HFFc6 (cell line): ENCODE measurements at places on chromosomes 5 and 9. TPM values are rescaled to one million over a fixed set of nuclear protein-coding genes. Genes with fewer than 3 reads are reported as not detected.

- no peak overlapping the region for H3K27ac ChIP-seq
- peaks cover 36% of the 10 kb centered on the region for H3K27me3 ChIP-seq
- H3K4me3 ChIP-seq = no peak overlapping the region
- DNase-seq = no peak
- H3K36me3 ChIP-seq = no peaks in the 10 kb centered on the region
These were observed 27.8 kb downstream of the LAMC3 start for GRCh38 chr9:131036529-131037334.

DNA sequence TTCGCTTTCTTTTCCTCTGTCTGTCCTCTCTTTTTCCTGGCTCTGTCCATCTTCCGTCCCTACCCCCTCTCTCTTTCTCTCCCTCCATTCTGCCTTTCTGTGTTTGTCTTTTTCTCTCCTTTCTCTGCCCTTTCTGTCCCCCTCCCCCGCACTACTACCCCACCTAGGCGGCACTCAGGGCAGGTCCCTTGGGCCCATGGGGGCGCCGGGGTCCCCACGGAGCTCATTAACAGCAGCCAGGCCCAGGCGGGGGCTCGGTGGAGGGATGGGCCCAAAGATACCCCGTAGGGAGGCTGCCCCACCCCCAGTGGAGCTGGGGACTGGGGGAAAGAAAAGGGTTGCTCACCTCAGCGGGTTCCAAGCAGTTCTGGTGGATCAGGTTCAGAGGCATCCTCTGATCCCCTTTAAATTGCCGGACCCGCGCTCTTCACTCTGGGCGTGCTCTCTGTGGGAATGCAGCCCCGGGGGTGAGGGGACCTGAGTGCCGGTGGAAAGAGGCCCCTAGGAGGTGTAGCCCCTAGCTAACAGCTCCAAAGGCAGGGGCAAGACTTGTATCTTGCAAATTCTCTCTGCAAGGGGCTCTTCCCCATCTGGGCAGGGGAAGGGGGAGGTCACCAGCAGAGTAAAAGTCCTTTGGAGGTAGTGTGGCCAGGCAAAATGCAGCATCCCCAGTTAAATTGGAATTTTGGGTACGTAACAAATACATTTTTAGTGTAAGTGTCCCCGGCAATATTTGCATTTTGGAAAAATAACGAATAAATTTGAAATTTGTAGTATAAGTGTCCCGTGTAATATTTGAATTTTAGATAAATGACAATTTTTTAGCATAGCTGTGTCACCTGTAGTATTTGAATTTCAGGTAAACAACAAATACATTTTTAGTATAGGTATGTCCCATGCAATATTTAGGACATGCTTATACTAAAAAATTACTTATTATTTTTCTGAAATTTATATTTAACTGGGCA is 7.4 kb downstream of the LHX2 start:
- no peak overlapping the region for H3K27ac ChIP-seq
- H3K36me3 ChIP-seq = no peaks in the 10 kb centered on the region; the same call in 1 of the 2 replicates
- peaks cover 74% of the 10 kb centered on the region for H3K27me3 ChIP-seq
- peaks cover 6% of the 10 kb centered on the region for H3K4me1 ChIP-seq

ZBTB6 gene
- 7.1 to 8.5 TPM (median 7.3 TPM) in 3 replicates for total RNA-seq

GRCh38 chr5:122499585-122499984 is 187.5 kb downstream of the SNCAIP start:
- no peak overlapping the region for H3K4me3 ChIP-seq
- no peak overlapping the region for H3K27ac ChIP-seq
- H3K4me1 ChIP-seq = peaks cover 12% of the 10 kb centered on the region

MYORG gene
- 1.2 and 2.0 TPM in 2 replicates for total RNA-seq

GRCh38 chr5:180790020-180790419 is 12.6 kb downstream of the MGAT1 start:
- H3K27me3 ChIP-seq = peaks cover 8% of the 10 kb centered on the region
- peaks cover 40% of the 10 kb centered on the region for H3K4me1 ChIP-seq

DNA sequence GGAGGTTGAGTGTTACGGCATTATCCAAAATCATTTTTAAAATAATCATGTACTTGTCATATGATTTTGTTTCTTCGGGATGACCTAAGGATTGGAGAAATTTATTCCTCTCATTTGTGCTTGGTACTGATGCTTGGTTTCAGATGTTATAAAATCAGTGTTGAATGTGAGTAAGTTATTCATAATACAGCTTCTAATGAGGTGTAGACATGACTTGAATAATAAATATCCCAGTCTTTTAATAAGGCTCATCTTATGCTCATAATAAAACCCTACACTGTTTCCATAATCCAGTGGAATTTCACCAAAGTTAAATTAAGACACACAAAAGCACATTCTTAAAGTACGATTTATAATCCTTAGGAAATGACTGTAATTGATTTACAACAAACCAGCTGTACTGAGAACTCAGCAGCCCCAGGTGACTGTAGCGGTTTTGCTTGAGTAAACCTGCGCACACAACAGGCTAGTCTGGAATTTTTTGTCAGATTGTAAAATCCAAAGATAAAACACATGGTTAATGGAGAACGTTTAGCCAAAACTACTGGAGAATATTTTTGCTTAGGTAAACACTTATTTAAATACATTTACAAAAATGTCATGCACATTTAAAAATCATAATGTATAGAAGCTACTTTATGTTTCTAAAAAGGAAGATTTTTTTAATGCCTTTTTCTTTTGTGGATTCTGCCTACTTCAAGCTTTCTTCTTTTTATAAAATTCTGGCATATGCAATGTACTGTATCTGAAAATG is 609.8 kb upstream of the GRAMD2B start:
- DNase-seq = no peak
- H3K36me3 ChIP-seq = no peaks in the 10 kb centered on the region
- H3K4me1 ChIP-seq = no peaks in the 10 kb centered on the region
- H3K27ac ChIP-seq = no peak overlapping the region
- H3K4me3 ChIP-seq = no peak overlapping the region
- no peaks in the 10 kb centered on the region for H3K27me3 ChIP-seq

GRCh38 chr5:4196744-4197143 is 601.1 kb downstream of the IRX1 start:
- H3K4me3 ChIP-seq = no peak overlapping the region
- H3K27me3 ChIP-seq = no peaks in the 10 kb centered on the region
- no peak overlapping the region for H3K27ac ChIP-seq
- no peak for DNase-seq
- H3K36me3 ChIP-seq = no peaks in the 10 kb centered on the region

F12 gene
- total RNA-seq = 0.97 to 2.0 TPM (median 1.2 TPM) in 3 replicates

GRCh38 chr5:78458843-78459242 is 98.4 kb downstream of the SCAMP1 start:
- no peak for DNase-seq
- no peaks in the 10 kb centered on the region for H3K4me1 ChIP-seq
- H3K27ac ChIP-seq = no peak overlapping the region
- peaks cover 8% of the 10 kb centered on the region for H3K36me3 ChIP-seq

PCDHB6 gene
- total RNA-seq = 0.21 to 0.82 TPM (median 0.33 TPM) in 3 replicates

DNA sequence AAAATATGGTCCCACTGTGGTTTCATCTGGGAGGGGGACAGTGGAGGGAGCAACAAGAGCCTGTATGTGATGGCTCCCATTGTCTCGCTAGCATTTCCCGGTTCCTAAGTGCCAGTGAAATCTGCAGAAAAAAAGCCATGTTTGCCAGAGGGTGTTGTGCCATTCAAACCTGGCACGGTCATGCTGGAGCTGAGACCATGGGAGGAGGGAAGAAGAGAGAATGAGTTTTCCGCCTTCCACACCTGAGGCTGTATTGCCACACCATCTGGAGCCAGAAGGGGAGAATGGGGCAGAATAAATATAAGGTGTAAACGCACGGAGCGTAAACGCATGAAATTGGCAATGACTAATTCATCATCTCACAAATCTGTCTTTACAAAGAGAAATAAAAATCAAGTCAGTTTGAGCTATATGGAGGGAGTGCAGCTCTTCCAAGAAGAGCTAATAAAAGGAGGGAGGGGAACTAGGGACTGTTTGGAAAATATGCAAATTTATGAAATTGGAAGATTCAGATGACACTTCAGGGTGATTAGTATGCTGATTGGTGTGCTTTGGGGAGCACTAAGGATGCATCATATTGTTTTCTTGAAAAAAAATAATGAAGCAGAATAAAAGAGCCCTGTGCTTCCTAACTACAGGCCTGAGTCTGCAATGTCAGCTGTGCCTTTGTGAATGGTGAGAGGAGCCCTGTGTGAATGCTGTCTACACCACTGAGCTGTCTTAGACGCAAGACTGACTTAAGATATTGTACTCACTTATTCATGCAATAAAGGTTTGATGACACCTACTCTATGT is 237.9 kb downstream of the NSG2 start:
- H3K4me1 ChIP-seq = no peaks in the 10 kb centered on the region
- H3K27ac ChIP-seq = no peak overlapping the region
- no peaks in the 10 kb centered on the region; the same call in 1 of the 2 replicates for H3K36me3 ChIP-seq
- DNase-seq = no peak

DNA sequence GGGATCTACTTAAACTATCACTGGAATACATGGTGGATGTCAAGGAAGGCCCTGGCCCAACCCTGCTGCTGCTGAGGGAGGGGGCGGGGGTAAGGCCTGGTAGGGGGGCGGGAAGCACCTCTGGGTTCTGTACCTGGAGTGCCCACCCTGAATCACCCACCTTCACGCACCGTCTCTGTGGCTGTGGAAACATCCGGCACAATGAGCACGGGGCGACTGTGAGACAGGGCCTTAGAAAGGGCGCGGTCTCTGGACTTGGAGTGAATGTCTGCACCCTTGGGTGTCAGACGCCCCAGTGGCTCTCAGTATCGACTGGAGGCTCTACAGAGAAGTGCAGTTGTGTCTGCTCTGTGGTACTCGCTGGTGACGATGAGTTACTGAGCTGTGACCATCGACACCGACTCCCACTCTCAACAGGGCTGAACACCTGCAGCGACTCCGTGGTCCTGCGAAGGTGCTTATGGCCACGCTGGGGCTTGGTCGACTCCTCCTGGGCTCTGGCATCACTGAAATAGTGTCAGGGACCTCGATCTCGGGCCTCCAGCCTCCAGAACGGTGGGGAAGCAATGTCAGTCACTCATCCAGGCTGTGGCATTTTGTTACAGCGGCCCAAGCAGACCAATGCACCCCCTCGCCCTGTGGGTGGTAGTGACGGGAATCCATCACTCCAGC is 25.5 kb upstream of the SLC6A19 start:
- peaks cover 9% of the 10 kb centered on the region for H3K4me1 ChIP-seq
- DNase-seq = no peak
- H3K27me3 ChIP-seq = peaks cover 5% of the 10 kb centered on the region
- no peak overlapping the region for H3K27ac ChIP-seq
- H3K36me3 ChIP-seq = no peaks in the 10 kb centered on the region
- H3K4me3 ChIP-seq = no peak overlapping the region

GRCh38 chr9:127537792-127538191 is 74.3 kb upstream of the STXBP1 start:
- peaks cover 91% of the 10 kb centered on the region for H3K4me1 ChIP-seq
- DNase-seq = no peak
- H3K27ac ChIP-seq = peak overlapping the region; percentile 90

DNA sequence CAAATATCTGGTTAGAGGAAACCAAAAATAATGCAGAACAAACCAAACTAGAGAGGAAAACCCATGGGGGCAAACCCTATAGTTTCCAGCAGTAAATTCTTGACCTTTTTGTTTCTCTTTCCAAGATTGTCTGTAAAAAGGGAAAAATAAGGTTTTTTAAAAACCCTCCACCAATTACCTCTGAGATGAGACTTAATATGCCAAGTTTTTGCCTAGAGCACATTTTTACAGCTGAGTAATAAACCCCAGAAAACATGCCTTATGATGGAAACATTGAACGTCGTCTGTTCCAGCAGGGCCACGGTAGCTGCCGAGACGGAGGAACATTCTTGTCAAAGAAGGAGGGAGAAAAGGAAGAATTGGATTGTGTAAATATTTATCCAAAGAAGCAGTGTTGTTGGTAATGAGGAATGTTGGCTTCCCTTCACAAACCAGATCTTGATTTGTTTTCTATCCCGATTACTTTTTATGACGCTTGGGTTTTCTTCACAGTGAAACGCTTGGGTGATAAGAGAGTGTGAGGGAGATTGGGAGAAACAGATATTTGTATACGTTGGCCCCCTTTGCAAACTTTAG is 17.3 kb upstream of the MSX2 start:
- peaks cover 5% of the 10 kb centered on the region; the same call in 1 of the 2 replicates for H3K36me3 ChIP-seq
- no peaks in the 10 kb centered on the region for H3K4me1 ChIP-seq
- H3K4me3 ChIP-seq = no peak overlapping the region
- no peak for DNase-seq
- no peaks in the 10 kb centered on the region; the same call in 1 of the 2 replicates for H3K27me3 ChIP-seq

GRCh38 chr5:1041225-1042143 is 32.9 kb downstream of the NKD2 start:
- no peak overlapping the region for H3K27ac ChIP-seq
- H3K27me3 ChIP-seq = peaks cover 4% of the 10 kb centered on the region
- DNase-seq = no peak
- H3K36me3 ChIP-seq = peaks cover 20% of the 10 kb centered on the region; the same call in 1 of the 2 replicates
- H3K4me1 ChIP-seq = no peaks in the 10 kb centered on the region

PLPPR1 gene
- total RNA-seq = not detected in 3 replicates

GRCh38 chr9:119339056-119339455 is 30.2 kb downstream of the BRINP1 start:
- no peak overlapping the region for H3K27ac ChIP-seq
- no peaks in the 10 kb centered on the region for H3K4me1 ChIP-seq
- no peak overlapping the region for H3K4me3 ChIP-seq
- peaks cover 3% of the 10 kb centered on the region for H3K27me3 ChIP-seq
- H3K36me3 ChIP-seq = no peaks in the 10 kb centered on the region

DNA sequence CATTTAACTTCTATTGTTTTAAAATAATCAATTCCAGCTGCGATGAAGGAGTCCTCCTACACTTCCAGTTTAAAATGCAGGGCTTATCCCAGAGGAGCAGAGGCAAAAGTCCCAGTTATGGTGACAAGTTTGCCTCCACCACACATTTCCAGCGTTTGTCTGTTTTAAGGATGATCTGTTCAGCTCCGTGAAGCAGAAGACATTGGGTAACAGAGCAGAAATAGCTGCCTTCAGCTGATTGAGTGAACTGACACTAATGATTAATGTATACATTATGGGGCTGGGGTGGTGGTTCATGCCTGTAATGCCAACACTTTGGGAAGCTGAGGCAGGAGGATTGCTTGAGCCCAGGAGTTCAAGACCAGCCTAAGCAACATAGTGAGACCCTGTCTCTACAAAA is 127.6 kb downstream of the HSD17B3 start:
- no peak overlapping the region for H3K4me3 ChIP-seq
- no peaks in the 10 kb centered on the region for H3K4me1 ChIP-seq
- no peaks in the 10 kb centered on the region for H3K36me3 ChIP-seq

DNA sequence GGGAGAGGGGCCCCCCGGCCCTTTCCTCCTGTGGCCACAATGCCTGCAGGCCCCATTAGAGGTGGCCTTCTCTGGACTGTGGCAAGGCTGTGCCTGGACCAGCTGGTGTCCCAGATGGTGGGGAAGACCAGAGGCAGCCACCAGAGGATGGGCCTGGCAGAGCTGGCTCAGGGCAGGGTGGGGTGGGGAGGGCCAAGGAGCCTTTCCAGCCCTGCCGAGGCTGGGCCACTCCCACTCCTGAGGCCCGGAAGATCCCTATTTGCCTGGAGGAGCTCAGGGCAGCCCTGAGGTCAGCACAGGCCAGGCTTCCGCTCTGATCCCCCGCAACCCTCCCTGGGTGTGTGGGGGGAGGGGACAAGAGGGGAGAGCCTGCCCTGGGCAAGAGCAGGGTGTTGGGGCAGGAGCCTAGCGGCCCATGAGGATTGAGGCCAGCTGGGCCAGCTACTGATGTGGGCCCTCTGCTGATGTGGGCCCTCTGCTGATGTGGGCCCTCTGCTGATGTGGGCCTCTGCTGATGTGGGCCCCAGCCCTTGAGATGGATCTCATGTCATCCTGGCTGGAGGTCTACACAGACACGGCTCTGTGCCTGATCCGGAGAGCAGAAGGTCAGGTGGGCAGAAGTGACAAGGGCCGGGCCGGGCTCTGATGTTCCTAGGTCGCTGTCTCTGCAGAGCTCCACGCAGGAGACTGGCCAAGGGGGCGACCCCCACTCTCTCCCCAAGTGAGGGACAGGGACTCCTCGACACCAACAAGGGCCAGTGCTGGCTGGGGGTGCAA is 6.0 kb downstream of the MRPS2 start:
- peaks cover 4% of the 10 kb centered on the region; the same call in 1 of the 2 replicates for H3K36me3 ChIP-seq
- H3K4me1 ChIP-seq = peaks cover 14% of the 10 kb centered on the region
- no peak for DNase-seq
- H3K4me3 ChIP-seq = no peak overlapping the region

PRR16 gene
- total RNA-seq = 57.9 to 70.9 TPM (median 69.7 TPM) in 3 replicates
